Stomach (tissue), 19 donors: ENCODE measurements at places on chromosomes 2 and 18. TPM values are rescaled to one million over a fixed set of nuclear protein-coding genes. Genes with fewer than 3 reads are reported as not detected.
A peak's percentile ranks its signal among the peaks of the same experiment; 100 is the strongest.

MC5R gene
- total RNA-seq, result not detected

DNA sequence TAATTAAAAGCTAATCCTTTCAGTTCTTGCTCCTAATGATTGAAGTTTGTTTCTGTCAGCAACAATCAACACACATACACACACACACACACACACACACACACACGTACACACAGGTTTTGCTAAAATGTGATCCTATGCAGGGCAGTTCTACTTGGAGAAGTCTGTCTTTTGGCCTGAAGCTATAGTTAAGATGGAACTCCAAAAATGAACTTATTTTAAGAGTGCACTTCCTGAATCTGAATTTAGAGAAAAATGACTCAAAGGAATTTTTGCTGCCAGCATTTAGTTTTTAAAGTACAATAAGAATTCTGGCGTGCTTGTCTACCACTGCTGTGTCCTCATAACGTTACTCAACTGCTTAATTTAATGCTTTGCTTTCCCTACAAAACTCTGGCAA lies 6.6 kb downstream of the GALNT5 start:
- H3K4me3 ChIP-seq, result no peak overlapping the region
- no peaks in the 10 kb centered on the region for H3K27me3 ChIP-seq
- no peaks in the 10 kb centered on the region for H3K36me3 ChIP-seq
- DNase-seq, result peak; percentile 41

DNA sequence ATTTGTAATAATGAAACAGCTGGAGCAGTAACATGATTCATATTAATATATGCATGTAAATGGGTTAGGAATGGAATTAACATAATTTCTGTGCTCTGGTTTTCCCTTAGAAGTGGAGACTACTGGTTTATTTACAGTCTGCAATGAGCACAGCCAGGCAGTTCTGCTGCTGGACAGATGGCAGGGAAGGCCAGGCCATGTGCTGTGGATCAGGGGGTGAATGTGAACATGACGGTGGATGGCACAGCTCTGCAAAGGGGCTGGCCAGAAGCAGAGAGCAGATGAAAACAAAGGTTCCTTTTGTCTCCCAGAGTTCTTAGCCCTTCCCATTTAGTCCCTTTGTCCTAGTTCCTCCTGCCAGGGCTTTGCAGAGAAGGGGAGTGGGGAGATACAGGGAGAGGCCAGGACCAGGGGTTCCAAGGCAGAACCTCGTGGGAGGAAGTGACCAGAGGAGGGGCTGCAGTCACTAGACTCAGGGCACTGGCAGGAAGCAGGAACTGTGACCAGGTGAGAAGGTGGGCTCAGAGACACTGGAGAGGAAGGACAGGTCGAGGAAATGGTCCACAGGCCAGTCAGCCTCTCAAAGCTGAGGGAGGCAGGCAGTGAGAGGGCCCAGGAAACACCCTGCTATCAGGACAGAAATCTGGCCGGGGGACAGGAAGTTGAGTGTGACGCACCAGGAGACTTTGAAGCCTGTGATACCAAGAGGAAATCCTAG lies 112.9 kb upstream of the ATP8B1 start:
- no peak overlapping the region for H3K4me3 ChIP-seq
- no peak for DNase-seq
- H3K27ac ChIP-seq, result no peak overlapping the region
- H3K27me3 ChIP-seq, result no peaks in the 10 kb centered on the region

GRCh38 chr2:104388296-104388695 lies 465.6 kb upstream of the POU3F3 start:
- H3K4me3 ChIP-seq, result no peak overlapping the region
- H3K36me3 ChIP-seq, result no peaks in the 10 kb centered on the region
- no peaks in the 10 kb centered on the region for H3K27me3 ChIP-seq
- DNase-seq, result no peak
- no peaks in the 10 kb centered on the region for H3K4me1 ChIP-seq
